ENCODE measurements at places on chromosomes 5 and 9.

GRCh38 chr5:137595396-137596079 is 96.4 kb upstream of the SPOCK1 start:
- no peak for DNase-seq

DNA sequence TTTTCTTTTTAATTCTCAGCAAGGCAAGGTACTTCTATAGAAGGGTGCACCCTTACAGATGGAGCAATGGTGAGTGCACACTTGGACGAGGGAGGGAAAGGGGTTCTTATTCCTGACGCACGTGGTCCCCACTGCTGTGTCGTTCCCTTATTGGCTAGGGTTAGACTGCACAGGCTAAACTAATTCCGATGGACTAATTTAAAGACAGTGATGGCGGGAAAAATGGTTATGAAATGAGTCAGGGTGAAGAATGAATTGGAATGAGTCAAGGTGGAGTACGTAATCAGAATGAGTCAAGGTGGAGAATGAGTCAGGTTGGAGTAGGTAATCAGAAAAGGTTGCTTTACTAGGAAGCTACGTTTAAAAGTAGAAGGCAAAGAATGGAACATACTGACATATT is 2.1 kb upstream of the HMGCS1 start:
- DNase-seq: peak; percentile 50

GRCh38 chr5:134541736-134542376 is 16.4 kb downstream of the JADE2 start:
- no peak for DNase-seq

- DNase-seq: no peak
Measured at GRCh38 chr9:121298016-121298538, 30.1 kb downstream of the GSN start.

- DNase-seq: no peak
Measured at GRCh38 chr9:130020618-130021017, 22.4 kb downstream of the FNBP1 start.

GRCh38 chr9:128690684-128691034 is 1.6 kb downstream of the SET start:
- DNase-seq: no peak

DNA sequence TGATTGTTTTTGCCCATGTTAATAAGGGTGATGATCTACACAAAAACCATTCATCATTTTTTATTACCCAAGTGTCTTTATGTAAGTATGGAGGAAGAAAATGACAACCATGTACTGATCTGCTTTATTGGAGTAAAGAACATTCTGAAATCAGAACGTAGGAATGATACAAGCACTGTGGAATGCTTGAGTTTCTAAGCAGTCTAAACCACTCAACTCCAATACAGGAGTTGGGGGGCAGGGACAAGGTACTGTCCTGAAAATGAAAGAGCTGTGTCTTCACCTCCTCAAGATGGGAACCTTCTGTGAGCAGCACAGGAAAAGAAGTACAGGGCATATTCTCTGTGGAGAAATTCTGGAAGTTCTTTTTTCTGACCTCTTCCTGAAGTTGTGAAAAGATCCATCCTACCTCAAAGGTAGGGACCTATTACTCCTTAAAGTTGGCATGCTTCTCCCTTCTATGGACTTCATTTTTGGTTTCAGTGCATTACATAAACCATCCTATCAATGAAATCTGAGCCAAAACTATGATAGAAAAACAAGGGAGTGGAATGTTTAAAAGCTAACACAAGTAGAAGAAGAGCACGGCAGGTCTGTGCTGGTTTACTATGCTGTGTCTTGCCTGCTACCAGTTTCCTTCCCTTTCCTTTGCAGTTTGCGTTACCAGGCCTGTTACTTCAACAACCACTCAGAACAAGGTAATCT is 202.6 kb downstream of the SEMA5A start:
- DNase-seq: no peak

DNA sequence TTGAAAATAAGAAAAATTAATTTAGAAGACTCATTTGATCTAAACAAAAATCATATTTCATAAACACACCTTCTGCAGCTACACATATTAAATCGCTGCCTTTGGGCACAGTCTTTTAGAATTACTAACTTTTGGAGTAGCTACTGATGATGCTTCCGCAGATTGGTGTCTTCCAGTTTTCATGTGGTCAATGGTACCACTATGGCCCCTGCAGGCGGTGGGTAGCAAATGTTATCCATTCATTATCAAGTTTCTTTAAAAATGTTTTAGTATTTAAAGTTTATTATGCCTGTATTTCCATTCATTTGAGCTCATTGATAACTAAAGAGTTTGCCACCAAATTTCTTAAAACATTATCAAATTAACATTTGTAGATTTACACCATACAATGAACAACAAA is 122.9 kb upstream of the GRAMD2B start:
- DNase-seq: no peak

- no peak for DNase-seq
Measured at GRCh38 chr5:131019601-131020315, 145.3 kb downstream of the HINT1 start.

DNA sequence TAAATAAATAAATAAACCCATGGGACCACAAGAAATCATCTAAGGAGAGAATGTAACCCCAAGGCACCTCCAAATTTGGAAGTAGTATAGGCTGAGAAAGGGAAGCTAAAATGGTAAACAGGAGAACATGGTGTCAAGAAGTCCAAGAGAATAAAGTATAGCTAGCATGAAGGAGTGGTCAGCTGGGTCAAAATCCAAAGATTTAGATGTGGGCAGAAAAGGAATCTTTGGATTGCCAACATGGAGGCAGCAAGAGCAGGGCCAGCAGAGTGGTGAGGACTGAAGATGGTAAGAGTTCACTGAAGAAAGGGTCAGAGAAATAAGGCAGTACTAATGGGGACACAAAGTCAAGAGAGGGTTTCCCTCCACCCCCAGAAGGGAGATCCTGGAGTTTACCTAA is 53.0 kb downstream of the TSSK1B start:
- no peak for DNase-seq

- no peak for DNase-seq
Measured at GRCh38 chr9:112757282-112757883, 6.8 kb downstream of the SNX30 start.

- no peak for DNase-seq
Measured at GRCh38 chr5:40869384-40869783, 28.2 kb downstream of the CARD6 start.

- DNase-seq: no peak
Measured at GRCh38 chr5:172115541-172115982, 72.5 kb downstream of the STK10 start.

DNA sequence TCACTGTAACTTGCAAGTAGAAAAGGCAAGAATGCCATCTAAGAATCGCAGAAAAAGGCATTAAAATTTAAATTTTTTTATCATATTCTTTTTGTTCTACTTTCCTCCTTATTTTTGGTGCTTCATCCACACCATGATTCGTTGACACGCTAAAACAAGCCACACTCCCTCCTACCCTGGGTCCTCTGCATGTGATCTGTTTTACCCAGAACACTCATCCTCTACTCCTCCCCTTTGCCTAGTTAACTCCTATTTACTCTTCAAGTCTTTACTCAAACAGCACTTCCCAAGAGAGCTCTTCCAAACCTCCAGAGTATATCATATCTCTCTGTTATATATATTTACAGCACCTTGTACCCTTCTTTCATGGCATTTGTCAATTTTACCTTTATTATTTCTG is 61.4 kb upstream of the SRP19 start:
- DNase-seq: no peak

DNA sequence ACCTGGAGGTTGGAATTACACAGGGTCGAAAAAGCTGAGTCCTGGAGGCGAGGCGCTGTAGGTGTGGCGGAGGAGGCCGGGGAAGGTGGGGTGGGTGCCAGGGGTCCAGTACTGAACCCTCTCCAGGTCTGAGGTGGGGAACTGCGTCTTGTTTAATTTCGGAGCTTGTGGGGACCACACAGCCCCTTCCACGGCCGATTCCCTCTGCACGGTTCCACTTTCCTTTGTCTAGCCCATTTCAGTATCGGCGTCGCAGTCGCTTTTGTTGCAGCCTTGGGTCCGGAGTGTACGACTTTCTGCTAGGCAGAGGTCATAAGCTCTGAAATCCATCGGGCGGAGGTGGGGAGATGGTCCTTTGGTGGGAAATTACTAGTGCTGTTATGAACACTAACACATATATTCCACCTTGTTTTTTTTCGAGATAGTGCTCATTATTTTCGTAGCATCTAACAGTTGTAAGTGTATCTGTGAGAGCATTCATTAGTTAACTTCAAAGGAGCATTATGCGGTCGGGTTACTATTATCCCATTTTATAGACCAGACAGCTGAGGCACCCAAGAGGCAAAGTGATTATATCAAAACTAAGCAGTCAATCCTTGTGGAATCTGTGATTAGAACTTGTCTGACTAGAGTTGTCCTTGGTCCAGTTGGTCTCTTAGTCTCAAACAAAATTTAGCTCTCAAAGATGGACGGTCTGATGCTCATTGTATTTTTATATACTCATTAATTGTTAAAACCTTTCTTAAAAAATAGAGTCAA is 737 bp downstream of the RNF180 start:
- DNase-seq: no peak

DNA sequence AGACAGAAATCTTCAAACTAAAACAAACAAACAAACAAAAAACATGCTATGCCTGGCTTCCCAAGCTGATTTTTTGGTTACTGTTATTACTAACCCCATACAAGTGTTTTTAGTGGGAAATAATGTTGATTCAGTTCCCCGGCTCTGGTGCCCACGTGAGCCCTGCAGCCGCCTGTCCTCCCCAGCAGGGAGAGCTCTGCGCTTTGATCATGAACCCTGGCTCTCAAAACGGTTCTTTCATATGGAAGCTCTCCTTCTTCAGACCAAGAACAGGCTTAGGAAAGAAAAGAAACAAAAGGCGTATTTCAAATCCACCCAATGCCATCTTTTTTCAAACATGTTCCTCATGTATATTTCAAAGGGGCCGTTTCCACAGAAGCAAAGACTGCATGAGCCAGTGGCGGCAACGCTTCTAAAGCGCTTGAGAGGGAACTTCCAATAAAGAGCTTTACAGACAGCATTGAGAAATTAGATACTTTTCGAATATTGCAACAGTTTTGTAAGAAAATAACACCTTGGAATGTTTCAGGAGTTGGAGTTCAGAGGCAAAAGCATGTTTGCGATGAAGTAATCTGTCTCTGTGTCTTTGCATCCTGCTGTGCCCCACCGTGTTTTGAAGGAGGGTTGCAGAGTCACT is 74.8 kb downstream of the ICE1 start:
- DNase-seq: peak; percentile 21

DNA sequence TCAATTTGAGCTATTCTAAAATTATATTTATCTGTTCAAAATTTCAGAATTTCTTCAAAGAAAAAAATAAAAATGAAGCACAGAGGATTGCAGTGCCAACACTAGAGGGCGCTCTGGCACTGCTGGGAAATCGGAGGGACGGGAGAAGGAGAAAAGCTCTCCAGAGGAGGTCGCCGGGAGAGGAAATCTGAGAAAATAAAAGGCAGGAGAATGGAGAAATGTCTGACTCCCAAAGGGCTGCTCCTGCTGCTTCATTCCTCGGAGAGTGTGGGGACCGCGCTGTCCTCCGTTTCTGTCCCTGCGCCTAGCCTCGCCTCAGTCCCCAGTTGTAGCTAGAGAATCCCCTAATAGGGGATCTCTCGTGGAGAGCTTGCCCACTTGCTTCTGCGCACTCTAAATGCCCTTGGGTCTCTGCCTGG is 40.0 kb upstream of the ARSB start:
- DNase-seq: peak; percentile 65

DNA sequence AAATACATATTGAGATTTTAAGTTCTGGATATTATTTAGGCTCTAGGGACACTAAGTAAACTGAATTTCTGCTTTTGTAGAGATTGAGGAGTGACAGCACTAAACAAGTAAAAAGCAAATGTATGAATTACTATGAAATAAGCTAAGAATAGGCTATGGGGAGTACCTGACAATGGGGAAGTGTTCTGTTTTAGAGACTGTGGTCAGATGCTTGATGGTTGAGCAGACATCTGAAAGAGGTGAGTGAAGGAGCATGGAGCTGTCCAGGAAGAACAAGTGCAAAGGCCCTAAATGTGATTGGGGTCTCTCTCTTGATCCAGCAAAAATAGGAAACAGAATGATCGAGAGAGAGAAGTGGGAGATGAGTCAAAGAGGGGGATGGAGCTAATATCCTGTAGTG is 111.7 kb downstream of the JAKMIP2 start:
- DNase-seq: no peak

- no peak for DNase-seq
Measured at GRCh38 chr5:97559827-97560598, 377.0 kb upstream of the RIOK2 start.

- no peak for DNase-seq
Measured at GRCh38 chr5:17218353-17219005, 1.0 kb downstream of the BASP1 start.

DNA sequence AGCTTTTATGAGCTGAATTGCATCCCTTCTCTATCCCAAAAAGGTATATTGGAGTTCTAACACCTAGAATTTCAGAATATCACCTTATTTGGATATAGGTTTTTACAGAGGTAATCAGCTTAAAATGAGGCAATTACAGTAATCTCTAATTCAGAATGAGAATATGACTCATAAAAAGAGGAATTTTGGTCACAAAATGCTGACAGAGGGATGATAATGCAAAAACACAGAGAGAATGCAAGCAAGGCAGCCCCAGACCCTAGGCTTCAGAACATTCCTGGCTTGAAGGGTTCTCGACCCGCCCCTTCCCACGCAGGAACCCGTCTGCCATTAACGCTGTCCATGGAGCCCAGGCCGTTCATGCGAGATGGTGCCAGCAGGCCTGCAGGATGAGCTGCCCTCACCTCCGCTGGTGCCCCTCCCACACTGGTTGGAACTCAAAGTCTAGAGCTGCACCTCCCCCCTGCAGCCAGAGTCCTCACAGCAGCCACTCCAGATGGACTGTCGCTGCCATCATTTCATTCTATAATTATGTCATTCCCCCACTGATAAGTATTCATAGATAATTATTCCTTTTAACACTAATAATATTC is 1173.4 kb upstream of the ACO1 start:
- DNase-seq: peak; percentile 17

- DNase-seq: no peak
Measured at GRCh38 chr5:16744164-16744880, 127.5 kb upstream of the RETREG1 start.

GRCh38 chr9:74444369-74444768 is 52.8 kb upstream of the RORB start:
- no peak for DNase-seq

- DNase-seq: peak; percentile 8
Measured at GRCh38 chr9:2623288-2624050, 1.9 kb downstream of the VLDLR start.

GRCh38 chr9:121658166-121658565 is 6.7 kb downstream of the DAB2IP start:
- no peak for DNase-seq

DNA sequence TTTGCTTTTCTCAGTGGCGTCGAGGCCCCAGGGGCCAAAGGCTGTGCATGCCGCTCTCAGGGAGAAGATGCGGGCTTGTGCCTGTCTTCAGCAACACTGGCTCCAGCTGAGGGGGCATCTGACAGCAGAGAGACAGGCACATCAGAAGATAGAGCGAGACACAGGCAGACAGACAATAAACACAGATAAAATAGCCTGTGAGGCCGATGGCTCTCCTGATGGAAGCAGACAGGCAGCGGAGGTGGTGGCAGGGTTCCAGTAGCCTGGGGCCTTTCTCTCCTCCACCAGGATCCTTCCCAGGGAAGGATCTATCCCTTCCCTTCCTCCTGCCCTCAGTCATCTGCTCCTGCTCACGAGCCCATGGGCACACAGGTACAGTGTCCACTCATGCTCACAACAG is 16.6 kb upstream of the UNC5A start:
- no peak for DNase-seq
